Motor neuron (in vitro differentiated cells): ENCODE measurements at places on chromosomes 3 and 15. TPM values are rescaled to one million over a fixed set of nuclear protein-coding genes. Genes with fewer than 3 reads are reported as not detected.

DNA sequence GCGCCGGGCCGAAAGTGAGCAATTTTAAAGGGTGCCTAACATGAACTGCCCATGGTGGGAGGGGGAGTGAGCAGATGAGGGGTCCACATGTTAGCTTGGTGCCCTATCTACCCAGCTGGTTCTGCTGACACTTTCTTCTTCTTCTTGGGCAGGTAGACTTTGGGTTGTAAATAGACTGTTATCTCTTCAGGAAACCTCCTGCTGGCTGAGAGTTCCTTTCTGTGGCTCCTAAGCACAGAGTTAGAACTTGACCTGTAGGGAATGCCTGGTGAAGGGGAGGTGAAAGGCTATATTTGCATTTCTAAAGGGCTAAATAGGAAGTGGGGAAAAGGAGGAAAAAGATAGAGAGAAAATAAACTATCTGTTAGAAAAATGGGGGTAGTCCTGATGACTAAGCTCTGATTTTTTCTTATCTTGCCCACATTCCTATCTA is 521.4 kb upstream of the TGFBR2 start:
- ATAC-seq, result no peak

The CCR9 gene
- 0.39 and 0.63 TPM in 2 replicates for total RNA-seq

The SYNM gene
- 8.8 TPM in 2 replicates for total RNA-seq

DNA sequence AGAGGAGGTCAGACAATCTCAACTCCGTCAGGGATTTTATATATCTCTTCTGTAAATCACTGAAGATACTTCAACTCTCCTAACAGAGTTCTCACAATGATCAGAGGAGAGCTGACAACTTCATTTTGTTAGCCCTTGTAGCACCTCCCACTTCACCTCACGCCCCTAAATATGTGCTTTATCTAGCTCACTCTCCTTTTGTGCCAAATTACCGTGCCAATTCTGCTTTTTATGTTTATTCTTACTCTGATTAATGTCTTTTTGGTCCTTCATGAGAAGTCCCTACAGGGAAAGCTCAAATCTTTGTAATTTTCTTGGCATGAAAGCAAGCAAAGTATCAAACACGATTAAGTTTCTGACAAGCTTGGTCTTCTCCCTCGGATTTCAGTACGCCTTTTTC is 636.1 kb upstream of the NAALADL2 start:
- ATAC-seq, result no peak

The TMEM207 gene
- total RNA-seq, result 0.14 and 0.16 TPM in 2 replicates
